Activated T-helper 2 cell treated with anti-CD3 and anti-CD28 coated beads, Interferon-gamma antibody, Interleukin-2, Interleukin-4, amounts not matched to agents 10 μg/mL and 5 μg/mL and 100 μg/mL, durations not matched to agents 14 hours and 24 hours and 36 hours (primary cell): ENCODE measurements at places on chromosomes 2 and 18. TPM values are rescaled to one million over a fixed set of nuclear protein-coding genes. Genes with fewer than 3 reads are reported as not detected.

Gene NT5C1B
- not detected in 2 replicates for total RNA-seq

Gene STARD6
- total RNA-seq = not detected in 2 replicates

DNA sequence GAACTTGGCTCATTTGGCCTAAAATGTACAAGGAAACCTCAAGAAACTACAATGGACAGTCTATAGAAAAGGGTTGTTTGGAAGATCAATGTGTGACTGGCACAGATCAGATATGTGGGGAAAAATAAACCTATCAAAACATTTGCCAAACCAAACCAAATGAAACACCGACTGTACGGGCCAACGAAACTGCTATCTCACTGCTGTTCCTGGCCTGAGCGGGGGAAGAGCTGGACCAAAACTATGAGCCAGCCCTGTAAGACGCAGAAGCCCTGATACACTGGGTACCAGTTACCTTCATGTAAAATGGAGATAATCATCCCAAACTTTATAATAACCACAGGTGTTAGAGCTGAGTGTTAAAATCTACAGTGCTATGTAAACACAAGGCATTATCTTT is 11.7 kb downstream of the CDC42EP3 start:
- H3K27ac ChIP-seq = no peak overlapping the region
- peaks cover 37% of the 10 kb centered on the region for H3K36me3 ChIP-seq
- DNase-seq = no peak
- no peaks in the 10 kb centered on the region for H3K27me3 ChIP-seq
- H3K4me1 ChIP-seq = peaks cover 37% of the 10 kb centered on the region
- H3K4me3 ChIP-seq = no peak overlapping the region

- no peak overlapping the region for H3K27ac ChIP-seq
- peaks cover 41% of the 10 kb centered on the region for H3K27me3 ChIP-seq
- no peak overlapping the region for H3K4me3 ChIP-seq
These were observed 8.6 kb upstream of the TMEM37 start for GRCh38 chr2:119423108-119423444.

- no peaks in the 10 kb centered on the region for H3K27me3 ChIP-seq
- no peak overlapping the region for H3K27ac ChIP-seq
- no peak for DNase-seq
These were observed 173.4 kb upstream of the NDUFV2 start for GRCh38 chr18:8928847-8929780.

Gene ALK
- not detected in 2 replicates for total RNA-seq

DNA sequence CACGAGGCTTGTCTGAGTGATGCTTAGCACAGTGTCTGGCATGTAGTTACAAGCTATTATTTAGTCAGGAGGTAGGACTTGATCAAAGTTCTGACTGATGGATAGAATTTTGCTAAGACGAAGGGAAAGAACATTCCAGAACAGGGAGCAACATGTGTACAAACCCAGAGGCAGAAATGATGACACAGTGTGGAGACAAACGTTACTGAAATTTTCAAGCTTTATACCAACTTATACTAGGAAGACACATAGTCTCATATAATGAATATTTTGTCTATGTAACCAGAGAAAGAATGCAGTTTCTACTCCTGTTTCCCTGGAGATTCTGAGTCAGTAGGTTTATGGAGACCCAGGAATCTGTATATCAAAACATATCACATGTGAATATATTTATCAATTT is 123.4 kb downstream of the FAM124B start:
- peaks cover 24% of the 10 kb centered on the region for H3K27me3 ChIP-seq
- no peak overlapping the region for H3K4me3 ChIP-seq
- H3K4me1 ChIP-seq = no peaks in the 10 kb centered on the region
- H3K36me3 ChIP-seq = no peaks in the 10 kb centered on the region
- DNase-seq = no peak

DNA sequence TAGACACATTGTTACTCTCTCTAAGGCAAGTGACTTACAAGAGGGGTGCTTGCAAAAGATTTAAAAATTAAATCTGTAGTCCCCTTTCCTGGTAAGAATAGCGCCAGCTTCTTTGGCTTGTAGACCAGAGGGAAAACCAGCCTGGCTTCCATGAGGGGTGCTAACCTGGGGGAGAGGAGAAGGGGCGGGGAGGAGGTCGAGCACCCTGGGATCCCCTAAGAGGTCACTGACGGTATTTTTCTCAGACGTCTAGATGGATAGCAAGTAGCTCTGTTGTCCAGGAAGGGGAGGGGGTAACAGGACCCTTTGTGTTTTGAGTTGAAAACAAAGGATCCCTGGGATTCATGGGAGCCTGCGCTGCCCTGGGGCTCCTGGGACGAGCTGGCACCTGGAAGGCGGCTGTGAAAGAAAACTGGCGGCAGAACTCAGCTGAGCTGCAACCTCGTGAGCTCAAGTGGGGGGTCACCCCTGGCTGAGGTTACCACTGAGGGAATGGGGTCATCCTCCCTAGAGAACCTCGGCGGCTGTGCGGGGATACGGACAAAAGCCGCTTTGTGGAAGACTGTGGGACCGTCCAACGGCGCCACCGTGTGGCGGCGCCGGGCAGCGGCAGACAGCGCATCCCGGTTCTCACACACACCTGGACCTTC is 37.8 kb upstream of the MRPL19 start:
- peaks cover 6% of the 10 kb centered on the region for H3K4me1 ChIP-seq
- peak; percentile 28 for DNase-seq
- H3K27me3 ChIP-seq = peaks cover 41% of the 10 kb centered on the region

Gene POTEC
- total RNA-seq = not detected in 2 replicates

GRCh38 chr2:232022718-232023117 is 61.2 kb downstream of the DIS3L2 start:
- H3K4me3 ChIP-seq = no peak overlapping the region
- H3K27ac ChIP-seq = no peak overlapping the region
- peaks cover 33% of the 10 kb centered on the region for H3K36me3 ChIP-seq

Gene CHRNG
- total RNA-seq = not detected in 2 replicates

GRCh38 chr18:63260380-63260754 is 59.2 kb downstream of the BCL2 start:
- H3K4me1 ChIP-seq = peaks cover 48% of the 10 kb centered on the region
- H3K27me3 ChIP-seq = no peaks in the 10 kb centered on the region
- H3K27ac ChIP-seq = no peak overlapping the region
- no peak for DNase-seq
- H3K36me3 ChIP-seq = peaks cover 78% of the 10 kb centered on the region

- no peaks in the 10 kb centered on the region for H3K36me3 ChIP-seq
- no peaks in the 10 kb centered on the region for H3K4me1 ChIP-seq
These were observed 961.3 kb upstream of the CELF4 start for GRCh38 chr18:38526922-38527321.

DNA sequence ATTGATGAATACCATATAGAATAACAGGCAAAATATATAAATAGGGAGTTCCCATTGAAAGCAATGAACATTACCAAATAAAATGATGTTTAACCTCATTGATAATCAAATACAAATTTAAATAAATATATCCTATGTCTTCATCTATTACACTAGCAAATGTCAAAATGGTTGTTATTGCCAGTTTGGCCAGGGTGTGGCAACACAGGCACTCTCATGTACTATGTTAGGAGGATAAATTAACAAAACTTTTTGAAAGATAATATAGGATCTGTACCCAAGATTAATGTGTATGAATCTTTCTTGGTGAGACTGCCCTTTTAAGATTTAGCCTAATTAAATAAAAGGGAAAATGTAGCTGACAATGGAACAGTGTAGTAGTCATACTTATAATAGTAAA is 659.3 kb downstream of the ERBB4 start:
- no peaks in the 10 kb centered on the region for H3K27me3 ChIP-seq
- no peak overlapping the region for H3K27ac ChIP-seq
- DNase-seq = no peak
- H3K4me1 ChIP-seq = no peaks in the 10 kb centered on the region
- H3K4me3 ChIP-seq = no peak overlapping the region

DNA sequence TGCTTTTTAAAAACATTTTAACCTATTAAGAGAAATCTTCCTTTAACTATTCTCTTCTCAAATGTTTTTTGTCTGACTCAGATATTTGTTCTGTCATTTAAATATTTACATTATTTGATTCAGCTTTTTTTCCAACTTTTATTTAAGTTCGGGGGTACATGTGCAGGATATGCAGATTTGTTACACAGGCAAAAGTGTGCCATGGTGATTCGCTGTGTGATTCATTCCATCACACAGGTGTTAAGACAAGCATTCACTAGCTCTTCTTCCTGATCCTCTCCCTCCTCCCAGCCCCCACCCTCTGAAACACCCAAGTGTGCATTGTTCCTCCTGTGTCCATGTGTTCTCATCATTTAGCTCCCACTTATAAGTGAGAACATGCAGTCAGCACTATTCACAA is 19.4 kb downstream of the SP100 start:
- H3K27ac ChIP-seq = no peak overlapping the region
- no peaks in the 10 kb centered on the region for H3K27me3 ChIP-seq
- H3K4me1 ChIP-seq = peaks cover 41% of the 10 kb centered on the region
- no peak overlapping the region for H3K4me3 ChIP-seq

GRCh38 chr2:235557903-235558302 is 64.1 kb downstream of the AGAP1 start:
- H3K36me3 ChIP-seq = no peaks in the 10 kb centered on the region
- no peak for DNase-seq
- no peaks in the 10 kb centered on the region for H3K4me1 ChIP-seq
- H3K27ac ChIP-seq = no peak overlapping the region
- H3K4me3 ChIP-seq = no peak overlapping the region

GRCh38 chr2:238945433-238946150 is 97.7 kb downstream of the TWIST2 start:
- H3K4me3 ChIP-seq = no peak overlapping the region
- no peaks in the 10 kb centered on the region for H3K36me3 ChIP-seq
- no peak overlapping the region for H3K27ac ChIP-seq
- DNase-seq = peak; percentile 8
- H3K4me1 ChIP-seq = peaks cover 10% of the 10 kb centered on the region

DNA sequence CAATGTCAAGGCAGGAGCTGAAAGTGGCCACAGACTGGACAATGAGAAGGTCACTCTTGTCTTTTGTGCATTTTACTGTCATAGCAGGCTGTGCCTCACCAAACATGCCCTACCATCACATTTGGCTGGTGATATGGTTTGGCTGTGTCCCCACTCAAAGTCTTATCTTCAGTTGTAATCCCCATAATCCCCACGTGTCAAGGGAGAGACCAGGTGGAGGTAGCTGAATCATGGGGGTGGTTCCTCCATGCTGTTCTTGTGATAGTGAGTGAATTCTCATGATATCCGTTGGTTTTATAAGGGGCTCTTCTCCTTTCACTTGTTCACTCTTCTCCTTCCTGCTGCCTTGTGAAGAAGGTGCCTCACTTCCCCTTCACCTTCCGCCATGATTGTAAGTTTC is 49.6 kb upstream of the STPG4 start:
- H3K4me1 ChIP-seq = no peaks in the 10 kb centered on the region
- no peak overlapping the region for H3K4me3 ChIP-seq
- H3K27me3 ChIP-seq = peaks cover 22% of the 10 kb centered on the region
- no peak for DNase-seq
- no peak overlapping the region for H3K27ac ChIP-seq
